ENCODE measurements at places on chromosomes 6 and 20.
A peak's percentile ranks its signal among the peaks of the same experiment; 100 is the strongest.

DNA sequence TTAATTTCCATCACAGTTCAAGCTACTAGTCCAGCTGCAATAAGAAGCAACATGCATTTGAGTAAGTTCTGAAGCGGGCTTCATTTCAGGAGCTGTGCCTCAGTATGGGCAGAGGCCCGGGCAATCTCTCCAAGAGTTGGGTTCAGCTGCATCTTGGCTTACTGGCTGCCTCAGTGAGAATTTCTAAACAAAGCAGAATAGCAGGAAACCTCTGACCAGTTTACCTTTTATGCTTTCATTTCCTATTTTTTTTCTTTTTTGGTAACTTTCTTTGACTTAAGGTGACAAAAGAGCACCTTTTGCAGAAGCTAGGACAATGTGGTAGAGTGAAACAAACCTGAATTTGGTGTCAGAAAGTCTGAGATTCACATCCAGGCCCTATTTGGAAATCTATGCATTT lies 51.0 kb upstream of the FBXO30 start:
- DNase-seq = no peak

DNA sequence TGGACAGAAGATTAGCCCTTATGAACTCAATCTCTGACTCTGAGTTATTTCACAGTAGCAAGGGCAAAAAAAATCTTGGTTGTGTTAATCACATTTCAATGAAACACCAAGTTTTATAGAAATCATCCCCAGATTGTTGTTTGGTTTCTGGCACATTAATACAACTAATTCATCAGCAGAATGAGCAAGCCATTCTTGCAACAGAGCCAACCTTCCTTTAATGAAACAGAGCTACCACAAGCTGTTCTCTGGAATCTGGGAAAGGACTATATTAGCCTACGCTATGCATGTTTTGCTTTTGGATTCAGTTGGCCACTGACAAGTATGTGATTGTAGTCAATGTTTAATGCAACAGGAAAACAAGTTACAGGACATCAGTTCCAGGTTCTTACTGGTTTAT lies 13.8 kb upstream of the POPDC3 start:
- no peak for DNase-seq

DNA sequence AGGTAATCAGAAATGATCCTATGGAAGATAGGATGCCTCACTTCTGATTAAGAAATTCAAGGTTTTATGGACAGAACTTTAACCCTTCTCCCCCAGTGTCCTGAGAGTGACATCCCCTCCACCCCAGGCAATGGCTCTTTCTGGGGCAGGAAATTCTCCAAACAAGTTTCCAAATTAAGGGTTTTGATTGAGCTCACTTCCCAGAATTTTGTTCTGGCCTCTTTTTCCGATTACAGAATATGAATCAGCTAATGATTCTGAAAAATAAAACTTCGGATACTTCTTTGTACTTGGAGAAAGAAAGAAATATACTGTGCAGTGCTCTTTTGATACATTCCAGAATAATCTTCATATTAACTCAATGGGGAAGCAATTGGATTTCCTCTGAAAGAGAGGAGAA lies 32.8 kb upstream of the TASP1 start:
- no peak for DNase-seq

DNA sequence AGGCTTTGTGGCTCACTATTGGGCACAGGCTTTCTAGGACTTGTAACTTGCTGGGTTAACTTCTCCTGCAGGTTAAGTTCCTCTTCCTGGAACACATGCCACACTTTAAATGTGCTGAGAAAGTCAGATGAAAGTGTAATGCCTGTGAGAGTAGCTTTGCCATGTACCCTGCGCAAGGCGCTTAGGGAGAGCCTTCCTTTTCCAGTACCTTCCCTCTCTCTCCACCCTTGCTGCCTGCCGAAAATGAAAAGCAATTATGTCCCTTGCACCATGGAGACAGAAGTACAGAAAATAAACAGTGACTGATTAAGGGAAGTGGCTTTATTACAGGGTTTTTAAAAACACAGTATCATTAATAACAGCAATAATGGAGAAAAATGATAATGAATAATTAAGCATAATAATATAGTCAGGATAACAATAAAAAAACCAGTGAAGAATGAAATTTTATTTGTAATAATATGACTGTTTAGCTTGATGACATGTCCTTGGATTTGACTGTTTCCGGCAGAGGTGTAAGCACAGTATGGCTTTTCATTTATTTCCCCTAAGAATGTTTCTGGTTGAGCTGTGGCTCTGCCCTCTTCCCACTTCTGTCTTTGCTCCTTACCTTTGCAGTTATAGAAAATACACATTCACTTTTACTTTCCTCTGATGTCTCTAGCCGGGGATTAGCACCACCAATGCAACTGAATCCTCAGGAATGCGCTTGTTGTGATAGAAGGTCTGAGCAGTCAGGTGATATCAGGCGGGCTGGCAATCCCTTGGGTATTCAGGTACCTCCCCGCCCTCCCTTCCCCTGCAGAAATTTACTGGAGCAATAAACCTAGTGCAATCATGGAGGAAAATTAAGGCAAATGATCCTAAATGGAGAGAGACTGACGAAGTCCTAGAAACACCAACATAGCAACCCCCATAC lies 472.3 kb upstream of the CITED2 start:
- DNase-seq = peak; percentile 50

- DNase-seq = no peak
Measured at GRCh38 chr6:159085396-159085895, 40.7 kb upstream of the TAGAP start.

DNA sequence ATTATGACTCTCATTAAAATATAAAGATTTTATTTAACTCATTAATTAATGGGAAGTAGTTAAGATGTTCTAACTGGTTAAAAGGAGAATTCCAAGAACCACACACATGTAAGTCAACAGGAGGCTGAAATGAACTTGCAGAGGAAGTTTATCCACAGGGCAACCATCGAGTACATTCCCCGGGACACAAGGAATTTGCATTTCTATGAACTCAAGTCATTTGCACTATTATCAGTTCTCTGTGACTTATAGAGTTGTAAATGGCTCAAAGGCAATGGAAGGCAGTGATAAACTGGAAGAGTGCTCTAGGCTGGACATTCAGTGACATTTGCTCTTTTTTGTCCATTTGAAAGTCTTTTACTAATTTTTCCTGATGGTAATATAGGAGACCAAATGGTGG lies 97.4 kb downstream of the SNX5 start:
- no peak for DNase-seq

GRCh38 chr6:135520781-135521180 lies 23.2 kb upstream of the AHI1 start:
- no peak for DNase-seq

DNA sequence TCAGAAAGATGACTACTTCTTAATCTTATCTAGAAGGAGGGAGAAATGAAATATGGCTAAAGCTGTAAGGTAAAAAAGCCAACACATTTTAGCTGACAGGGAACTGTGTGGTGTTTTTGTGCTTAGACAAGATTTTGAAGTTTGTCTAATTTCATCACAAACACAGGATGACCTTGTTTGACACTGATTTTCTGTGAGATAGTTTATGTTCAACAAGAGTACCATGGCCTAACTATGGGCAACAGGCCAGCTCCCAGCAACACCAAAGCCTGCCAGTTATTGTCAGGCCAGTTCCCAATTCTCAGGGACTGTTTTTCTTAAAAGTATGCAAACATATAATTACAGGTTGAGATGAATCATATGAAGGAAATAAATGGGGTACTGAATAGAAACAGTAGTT lies 5.5 kb upstream of the ABCF1 start:
- DNase-seq = no peak

GRCh38 chr20:43065299-43065698 lies 124.4 kb downstream of the PTPRT start:
- DNase-seq = no peak

DNA sequence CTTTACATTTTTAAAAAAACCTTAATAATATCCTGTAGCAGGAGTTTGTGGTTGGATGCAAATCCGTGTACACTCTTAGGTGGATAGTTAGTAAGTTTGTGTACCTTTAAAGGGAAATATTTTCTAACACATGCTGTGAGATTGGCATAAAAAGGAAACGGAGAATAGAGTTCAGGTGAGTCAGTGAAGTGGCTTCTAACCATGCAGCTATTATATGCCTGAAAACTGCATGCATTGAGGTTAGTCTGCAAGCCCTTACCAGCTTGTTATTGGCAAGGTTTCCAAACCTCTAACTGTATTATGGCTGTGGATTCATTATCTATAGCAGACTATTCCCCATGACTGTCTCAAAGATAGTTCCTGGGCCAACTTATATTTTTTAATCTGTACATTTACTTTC lies 420.6 kb upstream of the MMS22L start:
- no peak for DNase-seq

- no peak for DNase-seq
Measured at GRCh38 chr20:16314320-16314719, 258.9 kb downstream of the KIF16B start.

- DNase-seq = no peak
Measured at GRCh38 chr20:35180266-35180665, 8.4 kb downstream of the PROCR start.

DNA sequence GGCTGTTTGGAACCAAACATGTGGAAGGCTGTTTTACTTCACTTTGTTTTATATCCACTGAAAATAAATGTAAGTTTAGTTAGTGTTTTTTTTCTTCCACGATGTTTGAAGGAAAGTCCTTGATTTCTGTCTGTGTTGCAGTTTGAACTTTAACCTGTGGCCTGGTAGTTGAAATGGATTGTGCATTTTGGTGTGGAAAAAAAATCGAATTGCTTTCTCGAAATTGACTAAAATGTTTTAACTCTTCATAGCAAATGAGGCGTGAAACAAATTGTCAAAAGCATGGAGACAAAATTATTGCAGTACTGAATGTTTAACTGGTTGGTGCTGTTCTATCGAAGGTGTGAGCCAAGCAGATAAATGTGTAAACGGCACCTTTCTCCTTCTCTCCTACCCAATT lies 24.5 kb downstream of the ARID1B start:
- DNase-seq = no peak

DNA sequence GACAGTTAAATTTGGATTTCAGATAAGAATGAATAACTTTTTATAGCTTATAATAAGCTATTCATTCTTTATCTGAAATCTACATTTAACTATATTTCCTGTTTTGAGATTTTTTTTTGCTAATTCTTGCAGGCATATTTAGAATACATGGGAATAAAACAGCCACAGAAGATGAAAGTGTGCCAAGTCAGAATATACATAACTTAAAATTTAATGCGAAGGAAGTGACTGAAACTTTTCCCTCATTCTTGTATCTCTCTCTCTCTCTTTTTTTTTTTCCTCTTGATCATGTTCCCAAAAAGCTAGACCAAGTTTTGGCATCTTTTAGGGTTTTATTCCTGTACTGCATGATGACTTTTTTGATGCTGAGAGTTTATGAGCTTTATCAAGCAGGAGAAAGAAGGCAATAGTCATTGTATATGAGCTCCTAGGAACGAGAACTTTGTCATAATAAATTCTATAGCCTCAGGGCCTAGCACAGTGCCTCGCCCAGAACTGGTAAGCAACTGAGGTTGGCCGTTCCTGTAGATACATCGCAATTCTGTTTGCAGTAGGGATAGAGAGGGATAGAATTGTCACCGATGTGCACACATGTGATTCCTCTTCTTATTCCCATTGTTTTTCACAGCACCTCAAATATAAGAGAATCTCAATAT lies 205.2 kb downstream of the MYLK4 start:
- no peak for DNase-seq
